ENCODE measurements at places on chromosomes 13 and 19. TPM values are rescaled to one million over a fixed set of nuclear protein-coding genes. Genes with fewer than 3 reads are reported as not detected.

The PDX1 gene
- not detected for polyA plus RNA-seq

The PCDH9 gene
- polyA plus RNA-seq, result 0.72 TPM

The KCTD4 gene
- 0.04 TPM for polyA plus RNA-seq

The NBEA gene
- 16.9 TPM for polyA plus RNA-seq

The ZNF865 gene
- 13.7 TPM for polyA plus RNA-seq

The SCEL gene
- not detected for polyA plus RNA-seq

The OR7C1 gene
- 0.01 TPM for polyA plus RNA-seq

The OVOL3 gene
- not detected for polyA plus RNA-seq

The TDRD12 gene
- 0.24 TPM for polyA plus RNA-seq
